ENCODE measurements at places on chromosomes 12 and 14.

DNA sequence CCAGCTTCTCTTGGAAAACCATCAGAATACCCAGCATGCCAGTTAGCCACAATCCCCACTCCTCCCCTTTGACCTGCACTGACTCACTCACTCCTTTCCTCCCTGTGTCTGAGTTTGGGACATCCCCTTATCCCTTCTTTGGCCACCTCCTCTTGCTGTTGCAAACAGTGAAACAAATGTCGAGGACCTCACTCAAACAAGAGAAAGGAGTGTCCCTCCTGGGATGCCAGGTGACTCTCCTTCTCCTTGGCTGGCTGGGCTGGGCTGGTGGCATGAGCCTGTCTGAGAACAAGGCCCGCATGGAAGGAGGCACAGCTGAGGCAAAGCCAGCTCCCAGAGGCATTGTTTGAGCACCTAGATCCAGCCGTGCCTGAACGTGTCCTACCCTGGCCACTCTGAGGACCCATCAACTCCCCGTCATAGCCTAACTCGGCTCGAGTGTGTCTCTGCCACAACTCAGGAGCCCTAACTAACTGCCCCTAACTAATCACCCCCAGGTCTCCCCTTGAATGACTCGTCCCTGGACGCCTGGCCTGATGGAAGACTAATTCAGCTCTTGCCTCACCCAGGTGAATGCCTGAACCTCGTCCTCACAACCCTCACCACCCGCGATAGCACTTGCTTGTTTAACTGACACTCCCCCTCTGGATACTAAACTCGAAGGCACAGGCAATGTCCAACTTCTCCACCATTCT, 43.0 kb downstream of the NCOR2 start:
- DNase-seq, result peak; percentile 92

GRCh38 chr14:34300882-34301734, 160.9 kb downstream of the SPTSSA start:
- DNase-seq, result peak; percentile 23

GRCh38 chr12:80000831-80001230, 65.9 kb upstream of the PPP1R12A start:
- DNase-seq, result no peak

- no peak for DNase-seq
Observed at GRCh38 chr14:54221432-54221803, 175.4 kb upstream of the CDKN3 start.

- no peak for DNase-seq
Observed at GRCh38 chr12:15472036-15472435, 149.7 kb downstream of the PTPRO start.

- DNase-seq, result peak; percentile 67
Observed at GRCh38 chr12:108629824-108630476, 3.7 kb downstream of the SELPLG start.

GRCh38 chr12:46435625-46436024, 63.1 kb upstream of the SLC38A2 start:
- DNase-seq, result no peak

- DNase-seq, result no peak
Observed at GRCh38 chr14:104593710-104594136, 10.8 kb downstream of the TMEM179 start.

- DNase-seq, result no peak
Observed at GRCh38 chr14:66401449-66402095, 84.6 kb upstream of the CCDC196 start.

DNA sequence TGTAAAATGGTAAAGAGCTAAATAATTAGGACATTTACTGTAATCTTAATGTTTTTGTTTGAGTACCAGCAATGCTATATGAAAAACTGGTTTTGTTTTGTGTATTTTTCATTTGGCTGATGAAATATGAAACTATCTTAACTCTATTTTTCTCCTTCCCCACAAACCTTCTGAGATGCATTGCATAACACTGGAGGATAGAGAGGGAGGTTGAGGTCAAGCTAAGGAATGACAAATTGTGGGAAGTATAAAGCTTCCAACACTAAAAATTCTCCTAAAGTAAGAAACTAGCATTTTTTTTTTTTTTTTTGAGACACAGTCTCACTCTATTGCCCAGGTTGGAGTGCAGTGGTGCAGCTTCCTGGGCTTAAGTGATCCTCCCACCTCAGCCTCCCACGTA, 31.5 kb upstream of the SRP54 start:
- no peak for DNase-seq

GRCh38 chr14:21233457-21234076, 35.7 kb downstream of the HNRNPC start:
- DNase-seq, result peak; percentile 4

GRCh38 chr14:69345402-69345801, 52.7 kb downstream of the ERH start:
- DNase-seq, result no peak

GRCh38 chr12:2387103-2387834, 334.5 kb downstream of the CACNA1C start:
- no peak for DNase-seq

- no peak for DNase-seq
Observed at GRCh38 chr14:75311356-75311755, 32.7 kb downstream of the FOS start.

GRCh38 chr12:19915392-19916195, 452.7 kb upstream of the PDE3A start:
- no peak for DNase-seq

DNA sequence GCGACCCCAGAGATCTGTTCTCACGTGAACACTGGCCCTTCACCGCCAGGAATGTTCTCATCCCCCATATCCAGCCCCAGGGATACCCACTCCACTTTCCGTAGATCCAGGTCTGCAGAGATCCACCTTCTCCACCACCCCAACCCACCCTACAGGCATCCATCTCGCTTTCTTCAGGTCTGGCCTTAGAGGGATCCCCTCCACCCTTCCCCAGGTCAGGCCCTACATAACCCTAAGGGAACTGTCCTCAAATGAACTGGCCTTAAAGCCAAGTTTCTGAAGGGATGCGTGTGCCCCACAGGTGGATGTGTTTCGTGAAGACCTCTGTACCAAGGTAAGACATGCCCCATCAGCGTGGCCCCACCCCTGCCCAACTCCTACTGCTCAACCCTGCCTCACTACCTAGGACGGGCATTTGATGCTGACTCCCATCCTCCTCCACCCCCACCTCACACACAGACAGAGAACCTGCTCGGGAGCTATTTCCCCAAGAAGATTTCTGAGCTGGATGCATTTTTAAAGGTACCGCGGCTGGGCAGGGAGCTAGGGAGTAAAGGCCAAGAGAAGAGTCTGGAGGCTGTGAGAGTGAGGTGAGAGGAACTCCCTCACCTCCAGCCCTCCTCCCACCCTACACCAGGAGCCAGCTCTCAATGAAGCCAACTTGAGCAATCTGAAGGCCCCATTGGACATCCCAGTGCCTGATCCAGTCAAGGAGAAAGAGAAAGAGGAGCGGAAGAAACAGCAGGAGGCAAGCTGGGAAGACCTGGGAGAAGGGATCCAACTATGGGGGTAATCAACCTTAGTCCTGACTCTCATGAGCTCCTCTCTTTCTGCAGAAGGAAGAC, 912 bp downstream of the PSME1 start:
- DNase-seq, result no peak

DNA sequence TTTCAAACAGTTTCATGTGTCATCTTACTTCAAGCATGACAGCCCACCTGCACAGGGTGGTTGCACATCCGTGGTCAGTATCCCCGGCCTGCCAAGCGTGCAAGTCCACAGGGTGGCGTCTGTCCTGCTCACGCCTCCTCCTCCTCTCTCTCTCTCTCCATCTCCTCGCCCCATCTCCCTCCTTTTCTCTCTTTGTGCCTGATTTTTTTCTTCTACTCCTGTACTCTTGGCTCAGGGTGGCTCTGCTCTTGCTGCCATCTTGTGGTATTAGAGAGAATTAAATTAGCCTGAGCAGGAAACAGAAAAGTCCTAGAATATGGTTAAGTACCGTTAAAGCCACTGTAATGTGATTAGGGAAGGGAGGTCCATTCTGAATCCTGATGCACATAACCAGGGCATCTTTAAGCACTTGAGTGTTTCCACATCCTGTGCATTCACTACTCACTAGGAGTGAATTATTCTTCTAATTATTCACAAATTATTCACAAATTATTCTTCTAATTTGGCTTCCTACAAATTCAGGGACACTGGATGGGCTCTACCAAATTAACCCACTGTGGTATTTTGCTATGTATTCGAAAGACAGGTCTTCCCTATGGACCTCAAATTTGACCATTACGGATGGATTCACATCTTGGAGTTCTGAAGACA, 25.5 kb upstream of the DTX1 start:
- peak; percentile 54 for DNase-seq

DNA sequence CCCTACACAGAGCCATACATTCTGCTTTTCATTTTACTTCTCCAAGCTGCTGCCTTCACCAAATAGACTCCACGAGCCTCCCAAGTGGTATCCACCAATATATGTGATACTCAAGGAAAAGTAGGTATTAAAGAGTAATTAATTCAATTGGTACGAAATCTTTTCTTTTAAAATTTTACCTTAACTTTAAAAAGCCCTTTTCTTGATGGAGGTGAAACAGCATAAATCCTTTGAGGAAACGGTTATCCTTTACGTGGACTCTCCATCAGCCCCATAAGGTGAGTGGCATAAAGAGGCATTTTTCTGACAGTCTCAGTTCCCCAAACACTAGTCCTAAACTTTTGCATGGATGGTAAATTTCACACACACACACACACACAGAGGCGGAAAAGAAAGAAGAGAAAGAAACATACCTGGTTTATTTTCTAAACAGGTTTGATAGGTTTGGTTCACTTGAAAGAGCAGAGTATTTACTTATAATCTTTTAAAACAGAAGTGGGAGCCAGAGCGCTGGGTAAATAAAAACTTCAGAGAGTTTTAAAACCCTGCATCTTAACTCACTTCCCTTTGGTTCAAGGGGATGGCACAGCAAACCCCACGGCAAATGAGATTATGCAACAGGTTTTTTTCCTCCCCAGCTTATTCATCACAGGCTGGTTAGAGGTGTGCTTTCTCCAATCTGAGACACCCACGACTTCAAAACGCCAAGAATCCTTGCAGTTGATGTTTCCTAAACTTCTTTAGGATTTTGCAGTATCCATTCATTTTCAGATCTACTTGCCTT, 1.9 kb downstream of the DUSP16 start:
- no peak for DNase-seq

- DNase-seq, result no peak
Observed at GRCh38 chr14:64234877-64235651, 59.1 kb downstream of the ESR2 start.

DNA sequence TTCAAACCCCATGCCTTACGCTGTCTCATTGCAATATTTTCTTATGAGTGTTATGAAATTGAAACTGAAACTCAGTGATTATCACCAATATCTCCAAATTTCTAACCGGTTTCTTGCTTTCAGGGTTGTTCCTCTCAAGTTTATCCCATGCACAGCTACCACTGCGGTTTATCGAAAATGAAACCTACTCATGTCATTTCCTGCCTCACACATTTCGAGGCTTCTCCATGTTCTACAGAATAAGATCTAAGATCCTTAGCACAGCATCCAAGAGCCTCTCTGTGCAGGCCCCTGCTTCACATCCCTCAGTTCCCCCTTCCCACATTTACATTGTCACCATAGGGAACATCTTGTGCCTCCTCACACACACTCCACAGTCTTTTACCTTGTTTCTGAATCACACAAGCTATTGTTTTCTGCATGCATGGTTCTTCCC, 45.5 kb upstream of the FAR2 start:
- no peak for DNase-seq

DNA sequence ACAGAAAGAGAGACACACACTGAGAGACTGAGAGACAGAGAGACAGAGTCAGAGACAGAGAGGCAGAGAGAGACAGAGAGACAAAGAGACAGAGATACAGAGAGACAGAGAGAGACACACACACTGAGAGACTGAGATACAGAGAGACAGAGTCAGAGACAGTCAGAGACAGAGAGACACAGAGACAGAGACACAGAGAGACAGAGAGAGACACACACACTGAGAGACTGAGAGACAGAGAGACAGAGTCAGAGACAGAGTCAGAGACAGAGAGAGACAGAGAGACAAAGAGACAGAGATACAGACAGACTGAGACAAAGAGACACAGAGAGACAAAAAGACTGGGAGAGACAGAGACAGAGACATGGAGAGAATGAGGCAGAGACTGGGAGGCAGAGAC, 90.0 kb downstream of the GALNT9 start:
- DNase-seq, result no peak

- no peak for DNase-seq
Observed at GRCh38 chr14:22534547-22534946, 54.5 kb downstream of the DAD1 start.

GRCh38 chr14:100884456-100884855, 19.1 kb downstream of the RTL1 start:
- no peak for DNase-seq

DNA sequence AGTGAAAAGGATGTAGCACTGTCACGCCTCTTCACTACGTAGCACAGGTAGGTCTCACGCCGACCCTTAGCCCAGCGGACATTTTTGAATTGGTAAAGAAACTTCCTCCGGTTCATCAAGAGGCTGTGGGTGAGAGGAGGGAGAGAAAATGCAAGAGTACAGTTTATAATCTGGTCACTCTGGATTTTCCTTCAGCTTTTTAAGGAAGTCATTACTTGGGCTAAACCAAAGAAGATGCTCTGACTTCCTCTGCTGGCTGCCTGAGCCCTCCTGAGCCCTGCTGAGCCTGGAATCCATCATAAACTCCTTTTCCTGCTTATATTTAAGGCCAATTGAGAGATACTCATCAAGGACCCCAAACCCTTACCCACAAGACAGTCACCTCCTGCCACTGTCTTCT, 5.8 kb downstream of the AICDA start:
- no peak for DNase-seq

DNA sequence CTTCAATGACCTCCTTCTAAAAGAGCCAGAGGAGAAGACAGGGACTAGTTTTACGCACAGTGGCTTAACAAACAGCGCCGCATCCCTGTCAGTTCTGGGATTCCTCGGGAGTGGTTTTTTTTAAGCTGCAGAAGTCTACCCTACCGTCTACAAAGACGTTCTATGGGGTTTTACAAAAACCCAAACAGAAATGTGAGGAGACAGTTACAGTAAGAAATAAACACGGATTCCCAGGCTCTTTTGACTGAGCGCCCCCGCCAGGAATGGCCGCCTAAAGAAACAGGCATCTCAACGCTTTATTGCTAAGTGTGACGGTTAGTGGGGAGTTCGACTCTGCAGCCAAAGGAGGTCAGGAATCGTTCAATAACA, 484 bp downstream of the ALKBH1 start:
- DNase-seq, result peak; percentile 41

- no peak for DNase-seq
Observed at GRCh38 chr12:57902478-57902969, 38.8 kb upstream of the ATP23 start.

GRCh38 chr12:5377997-5378592, 53.8 kb upstream of the NTF3 start:
- no peak for DNase-seq

DNA sequence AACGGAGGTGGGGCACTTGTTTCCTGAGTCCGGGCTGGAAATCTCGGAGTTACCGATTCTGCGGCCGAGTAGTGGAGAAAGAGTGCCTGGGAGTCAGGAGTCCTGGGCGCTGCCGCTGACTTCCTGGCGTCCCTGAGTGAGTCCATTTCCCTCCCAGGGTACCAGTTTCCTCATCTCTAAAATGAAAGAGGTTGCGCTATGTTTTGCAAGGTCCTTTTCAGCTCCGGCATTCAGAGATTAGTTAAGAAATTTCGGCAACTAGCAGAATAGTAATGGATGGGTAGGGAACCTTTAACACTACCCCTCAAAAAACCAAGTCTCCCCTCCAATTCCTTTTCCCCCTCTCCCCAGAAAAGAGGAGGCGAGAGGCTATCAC, 724 bp downstream of the BLOC1S1 start:
- DNase-seq, result no peak

Measured in AG08396 (cell line).